Activated CD8-positive, alpha-beta memory T cell treated with anti-CD3 and anti-CD28 coated beads for 24 hours (primary cell): ENCODE measurements at places on chromosomes 16 and 17.

GRCh38 chr17:77690271-77691161 lies 268.0 kb upstream of the TNRC6C start:
- peak; percentile 62 for DNase-seq

GRCh38 chr17:49630113-49630900 lies 47.6 kb downstream of the SPOP start:
- DNase-seq: no peak

- no peak for DNase-seq
Measured at GRCh38 chr16:11794996-11795886, 1.8 kb downstream of the ZC3H7A start.

GRCh38 chr17:68289473-68289872 lies 1.5 kb downstream of the SLC16A6 start:
- DNase-seq: no peak

GRCh38 chr17:67095803-67096202 lies 51.4 kb downstream of the CACNG1 start:
- no peak for DNase-seq

GRCh38 chr16:76235025-76235424 lies 42.2 kb upstream of the CNTNAP4 start:
- DNase-seq: no peak

DNA sequence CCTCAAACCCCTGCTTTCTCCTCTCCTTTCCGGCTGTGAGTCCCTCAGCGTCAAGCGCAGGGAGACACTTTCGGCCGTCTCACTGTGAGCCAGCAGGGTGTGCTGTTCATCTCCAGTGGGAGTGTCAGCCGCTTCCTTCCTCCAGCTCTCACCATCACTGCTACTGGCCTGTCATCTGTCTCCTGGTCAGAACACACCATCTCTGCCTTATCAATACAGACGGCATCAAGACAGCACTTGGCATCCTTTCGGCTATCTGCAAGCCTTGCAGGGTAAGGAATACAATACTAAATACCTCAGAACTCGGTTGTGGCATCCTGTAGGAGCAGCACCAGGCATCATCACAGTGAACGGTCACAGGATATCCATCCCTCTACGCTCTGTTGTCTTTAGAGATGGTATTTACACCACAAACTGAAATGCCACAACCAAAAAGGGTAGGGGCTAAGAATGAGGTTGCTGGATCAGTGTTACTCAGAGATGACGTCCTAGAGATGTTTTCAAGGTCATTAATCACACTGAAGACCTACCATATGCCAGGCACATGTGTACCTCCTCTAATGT lies 20.7 kb upstream of the CMTM4 start:
- no peak for DNase-seq

GRCh38 chr17:2800367-2800766 lies 4.1 kb downstream of the RAP1GAP2 start:
- DNase-seq: no peak

DNA sequence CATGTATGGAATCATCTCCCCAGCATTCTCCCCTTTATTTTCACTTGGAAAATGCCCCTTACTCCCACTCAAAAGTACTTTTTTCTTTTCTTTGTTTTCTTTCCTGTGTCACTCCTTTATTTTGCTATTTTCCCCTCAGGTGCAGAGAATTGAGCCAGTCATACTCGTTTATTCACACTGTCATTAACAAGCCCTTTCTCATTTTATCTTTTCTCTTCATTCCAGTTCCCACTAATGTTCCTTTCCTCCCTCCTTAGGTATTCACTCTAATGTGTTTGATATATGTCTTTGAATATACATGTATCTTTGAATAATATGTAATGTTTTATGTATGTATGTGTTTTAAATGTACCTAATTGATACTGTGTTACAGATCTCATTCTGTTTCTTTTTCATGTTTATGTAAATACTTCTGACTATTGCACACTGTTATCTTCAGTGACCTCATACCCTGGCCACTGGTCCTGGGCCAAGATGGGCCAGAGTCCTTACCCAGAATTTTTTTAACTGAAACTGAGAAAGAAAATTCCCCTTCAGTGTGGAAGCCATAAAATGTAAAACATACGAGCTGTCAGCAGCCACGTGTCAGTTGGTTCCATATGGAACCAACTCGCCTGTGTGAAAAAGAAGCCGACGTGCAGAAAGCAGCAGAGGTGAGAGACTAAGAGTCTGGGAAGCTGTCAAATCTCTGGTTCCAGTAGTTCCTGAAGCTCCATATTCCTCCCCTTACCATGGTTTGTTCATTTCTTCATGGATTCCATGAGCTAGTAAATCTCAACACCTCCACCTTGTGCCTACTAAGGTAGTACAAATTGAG lies 5.8 kb downstream of the SRR start:
- no peak for DNase-seq

DNA sequence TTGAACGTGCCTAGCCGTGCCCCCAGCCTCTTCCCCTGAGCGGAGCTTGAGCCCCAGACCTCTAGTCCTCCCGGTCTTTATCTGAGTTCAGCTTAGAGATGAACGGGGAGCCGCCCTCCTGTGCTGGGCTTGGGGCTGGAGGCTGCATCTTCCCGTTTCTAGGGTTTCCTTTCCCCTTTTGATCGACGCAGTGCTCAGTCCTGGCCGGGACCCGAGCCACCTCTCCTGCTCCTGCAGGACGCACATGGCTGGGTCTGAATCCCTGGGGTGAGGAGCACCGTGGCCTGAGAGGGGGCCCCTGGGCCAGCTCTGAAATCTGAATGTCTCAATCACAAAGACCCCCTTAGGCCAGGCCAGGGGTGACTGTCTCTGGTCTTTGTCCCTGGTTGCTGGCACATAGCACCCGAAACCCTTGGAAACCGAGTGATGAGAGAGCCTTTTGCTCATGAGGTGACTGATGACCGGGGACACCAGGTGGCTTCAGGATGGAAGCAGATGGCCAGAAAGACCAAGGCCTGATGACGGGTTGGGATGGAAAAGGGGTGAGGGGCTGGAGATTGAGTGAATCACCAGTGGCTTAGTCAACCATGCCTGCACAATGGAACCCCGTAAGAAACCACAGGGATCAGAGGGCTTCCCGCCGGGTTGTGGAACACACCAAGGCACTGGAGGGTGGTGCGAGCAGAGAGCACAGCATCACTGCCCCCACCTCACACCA lies 724 bp downstream of the GAA start:
- no peak for DNase-seq

- no peak for DNase-seq
Measured at GRCh38 chr16:51243936-51244436, 92.9 kb upstream of the SALL1 start.

GRCh38 chr17:77455111-77455890 lies 314.5 kb downstream of the SEC14L1 start:
- DNase-seq: no peak

DNA sequence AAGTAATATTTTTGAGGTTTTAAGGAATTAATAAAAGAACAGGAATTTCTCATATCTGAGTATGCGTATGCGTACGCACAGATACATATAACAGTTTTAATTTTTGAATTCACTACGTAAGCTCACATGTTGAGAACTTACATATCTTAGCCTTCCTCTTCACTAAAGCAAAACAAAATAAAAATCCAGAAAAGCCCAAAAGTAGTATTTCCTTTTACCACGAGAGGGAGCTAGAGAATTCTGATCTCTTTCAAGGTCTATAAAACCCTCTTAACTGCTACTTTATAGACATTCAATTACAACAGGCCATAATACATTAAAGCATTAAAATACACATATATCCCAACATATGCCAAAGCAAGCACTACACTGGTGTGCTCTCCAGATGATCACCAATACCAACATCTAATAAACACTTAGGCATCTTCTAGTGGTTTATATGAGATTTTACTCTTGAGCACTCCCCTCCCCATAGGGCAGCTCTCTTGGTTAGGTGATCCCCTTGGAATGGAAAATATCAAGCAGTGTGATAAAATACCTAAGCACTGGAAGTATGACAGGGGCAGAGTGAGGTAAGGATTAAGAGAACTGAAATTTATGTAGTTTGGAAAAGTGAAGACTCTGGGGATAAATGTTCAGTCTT lies 94.0 kb downstream of the SKAP1 start:
- DNase-seq: no peak

DNA sequence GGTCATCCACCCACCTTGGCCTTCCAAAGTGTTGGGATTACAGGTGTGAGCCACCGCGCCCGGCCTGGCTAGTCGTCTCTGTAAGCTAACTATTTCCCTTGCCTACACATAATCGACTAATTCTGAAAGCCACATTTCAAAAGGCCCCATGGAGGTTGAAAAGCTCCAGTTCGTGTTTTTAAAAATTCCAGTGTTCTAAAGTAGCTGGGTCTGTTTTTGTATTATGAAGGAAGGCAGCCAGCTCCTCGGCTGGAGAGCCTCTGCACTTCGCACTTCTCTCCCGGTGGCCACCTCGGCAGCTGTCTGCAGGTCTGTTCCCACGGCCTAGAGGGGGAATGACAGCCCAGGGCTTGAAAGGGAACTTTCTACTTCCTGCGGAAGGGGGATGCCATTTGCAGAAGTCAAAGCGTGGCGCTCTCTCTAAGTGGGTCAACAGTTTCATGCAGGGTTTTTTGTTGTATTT lies 16.9 kb downstream of the HASPIN start:
- peak; percentile 77 for DNase-seq

GRCh38 chr16:69105501-69106361 lies at the start of gene HAS3:
Gene HAS3 (plus strand): TSS chr16:69105653. CDS start chr16:69109396, 3,743 bp downstream.
- DNase-seq: peak; percentile 71

GRCh38 chr17:76270127-76270592 lies 5.0 kb downstream of the UBALD2 start:
- peak; percentile 80 for DNase-seq

GRCh38 chr16:56974549-56975300 lies 13.0 kb downstream of the CETP start:
- DNase-seq: no peak

DNA sequence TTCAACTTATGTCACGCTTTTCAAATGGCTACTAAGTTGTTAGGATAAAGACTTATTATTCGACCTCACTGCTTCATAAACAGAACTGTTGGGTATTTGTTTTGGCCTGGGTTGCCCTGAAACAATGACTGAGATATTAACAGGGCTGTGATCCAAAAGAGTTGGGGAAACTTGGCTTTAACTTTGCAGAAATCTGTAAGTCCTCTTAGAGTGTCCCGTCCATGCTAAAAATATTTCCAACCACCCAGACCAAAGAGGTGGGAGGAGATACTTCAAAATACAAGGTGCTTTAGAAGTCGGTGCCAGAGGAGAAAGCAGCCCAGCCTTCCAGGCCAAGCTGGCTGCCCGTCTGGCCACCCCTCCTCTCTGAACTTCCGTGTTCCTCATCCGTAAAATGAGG lies 16.1 kb upstream of the SPATA32 start:
- DNase-seq: no peak

GRCh38 chr16:88914750-88915368 lies 48.4 kb upstream of the PABPN1L start:
- DNase-seq: no peak

- DNase-seq: no peak
Measured at GRCh38 chr16:77594799-77595596, 127.3 kb upstream of the NUDT7 start.

DNA sequence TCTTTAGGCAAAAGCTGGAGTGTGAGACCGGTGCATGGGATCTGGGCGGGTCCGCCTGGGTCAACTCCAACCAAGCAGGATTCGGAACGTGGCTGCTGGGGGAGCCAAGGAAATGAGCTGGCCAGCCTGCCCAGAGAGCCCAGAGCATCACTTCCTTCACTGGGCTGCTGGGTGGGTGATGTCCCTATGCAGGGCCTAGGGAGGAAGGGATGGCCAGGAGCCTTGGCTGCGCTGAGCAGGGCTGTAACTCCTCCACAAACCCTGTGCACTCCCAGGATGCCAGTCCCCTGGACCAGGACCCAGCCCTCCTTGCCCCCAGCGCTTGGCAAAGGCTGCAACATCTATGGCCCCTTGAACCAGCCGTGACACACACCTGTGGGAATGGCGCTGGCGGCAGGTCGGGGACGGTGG lies 138.4 kb downstream of the RAB11FIP4 start:
- DNase-seq: no peak

DNA sequence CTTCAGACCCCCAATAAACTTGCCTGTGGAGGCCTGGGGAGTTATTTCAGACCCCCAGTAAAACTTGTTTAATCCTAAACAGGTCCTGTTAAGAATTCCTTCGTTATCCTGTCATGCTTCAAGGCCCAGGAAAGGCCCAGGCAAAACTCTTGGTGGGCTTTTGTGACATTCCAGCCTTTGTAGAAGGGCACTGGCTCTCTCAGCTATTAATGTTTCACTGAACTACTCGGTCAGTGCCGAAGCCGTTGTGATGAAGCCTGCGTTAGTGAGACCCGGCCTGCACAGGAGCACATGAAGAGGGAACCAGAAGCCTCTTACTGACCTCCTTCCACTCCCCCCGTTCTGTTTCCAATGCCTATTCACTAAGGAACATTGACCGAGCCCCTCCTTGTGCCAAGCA lies 47.4 kb upstream of the PLCG2 start:
- DNase-seq: no peak

- no peak for DNase-seq
Measured at GRCh38 chr16:77674888-77675287, 47.4 kb upstream of the NUDT7 start.

DNA sequence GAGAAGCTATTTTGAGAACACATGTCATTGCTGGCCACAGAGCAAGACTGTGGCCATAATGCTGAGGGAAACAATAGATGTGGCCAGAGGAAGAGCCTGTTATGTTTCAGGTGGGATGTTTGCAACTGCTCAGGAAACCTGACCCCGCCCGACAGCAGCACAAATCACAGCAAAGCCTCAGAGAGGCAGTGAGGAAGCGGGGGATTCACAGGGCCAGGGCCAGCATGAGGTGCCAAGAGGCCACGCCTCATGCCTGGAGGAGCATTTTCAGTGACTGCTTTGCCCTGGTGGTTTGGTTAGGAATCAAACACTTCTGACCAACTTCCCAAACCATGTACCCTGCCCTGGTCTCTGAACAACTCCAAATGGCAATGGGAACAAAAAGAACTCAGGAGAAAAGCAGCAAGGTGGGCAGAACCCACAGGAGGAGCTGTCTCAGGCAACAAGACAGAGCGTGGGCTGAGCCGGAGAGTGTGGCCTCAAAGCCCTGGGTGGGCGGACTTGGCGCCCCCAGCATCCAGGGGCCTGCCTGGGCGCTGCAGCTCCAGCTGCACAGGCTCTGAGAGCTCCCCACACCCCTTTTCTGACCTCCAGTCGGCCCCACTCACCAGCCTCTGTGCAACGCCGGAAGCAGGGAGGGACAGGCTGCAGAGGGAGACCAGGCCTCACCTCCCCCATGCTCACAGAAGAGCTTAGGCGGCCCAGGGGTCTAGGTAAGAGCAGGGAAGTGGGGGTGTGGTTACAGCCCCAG lies 20.6 kb downstream of the HIC1 start:
- no peak for DNase-seq

- no peak for DNase-seq
Measured at GRCh38 chr17:57779706-57780105, 34.6 kb upstream of the CCDC182 start.

GRCh38 chr17:36657763-36658490 lies 56.5 kb downstream of the MRM1 start:
- peak; percentile 64 for DNase-seq

GRCh38 chr17:8800656-8801055 lies 1.5 kb upstream of the MFSD6L start:
- no peak for DNase-seq

- DNase-seq: no peak
Measured at GRCh38 chr17:66364990-66365490, 62.6 kb downstream of the PRKCA start.

GRCh38 chr16:12021578-12022253 lies 45.2 kb downstream of the SNX29 start:
- no peak for DNase-seq

- DNase-seq: no peak
Measured at GRCh38 chr17:63647065-63647725, 25.0 kb downstream of the MAP3K3 start.
